ENCODE measurements at places on chromosomes 11 and 22.

DNA sequence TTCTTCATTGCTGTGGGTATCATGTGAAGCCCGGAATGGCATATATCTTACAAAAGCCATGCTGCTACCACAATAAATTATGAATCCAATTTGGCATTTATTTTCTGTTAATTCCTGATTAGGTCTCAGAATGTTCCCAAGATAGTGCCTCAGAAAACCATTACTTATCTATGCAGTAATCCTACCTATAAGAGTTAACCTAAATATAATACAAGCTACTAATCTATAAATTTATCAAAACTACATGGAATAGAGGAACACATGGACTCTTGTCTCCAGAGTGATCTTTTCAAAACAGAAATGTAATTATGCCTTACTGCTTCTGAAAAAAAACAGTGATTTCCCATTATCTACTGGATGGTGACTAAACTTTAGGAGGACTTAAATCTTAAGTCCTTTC is 687.8 kb upstream of the ANO5 start:
- DNase-seq = no peak

DNA sequence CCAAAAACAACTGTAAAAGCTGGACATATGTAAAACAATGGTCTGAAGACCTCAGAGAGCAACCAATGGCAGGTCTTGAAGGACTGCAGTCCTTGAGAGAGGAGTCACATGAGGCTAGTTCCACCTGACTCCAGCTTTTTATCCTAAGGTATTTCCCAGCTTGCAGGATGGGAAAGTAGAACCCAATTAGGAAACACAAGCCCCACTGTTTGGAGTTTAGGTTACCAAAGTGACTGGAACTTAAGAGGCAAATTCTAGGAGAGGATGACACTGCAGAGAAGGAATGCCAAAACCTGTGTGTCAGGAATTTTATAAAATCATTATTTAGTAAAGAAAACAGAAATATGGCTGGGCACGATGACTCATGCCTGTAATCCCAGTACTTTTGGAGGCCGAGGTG is 18.4 kb downstream of the OR2AT4 start:
- DNase-seq = no peak

- no peak for DNase-seq
These were observed 81.9 kb upstream of the CRTAM start for GRCh38 chr11:122756417-122756816.

DNA sequence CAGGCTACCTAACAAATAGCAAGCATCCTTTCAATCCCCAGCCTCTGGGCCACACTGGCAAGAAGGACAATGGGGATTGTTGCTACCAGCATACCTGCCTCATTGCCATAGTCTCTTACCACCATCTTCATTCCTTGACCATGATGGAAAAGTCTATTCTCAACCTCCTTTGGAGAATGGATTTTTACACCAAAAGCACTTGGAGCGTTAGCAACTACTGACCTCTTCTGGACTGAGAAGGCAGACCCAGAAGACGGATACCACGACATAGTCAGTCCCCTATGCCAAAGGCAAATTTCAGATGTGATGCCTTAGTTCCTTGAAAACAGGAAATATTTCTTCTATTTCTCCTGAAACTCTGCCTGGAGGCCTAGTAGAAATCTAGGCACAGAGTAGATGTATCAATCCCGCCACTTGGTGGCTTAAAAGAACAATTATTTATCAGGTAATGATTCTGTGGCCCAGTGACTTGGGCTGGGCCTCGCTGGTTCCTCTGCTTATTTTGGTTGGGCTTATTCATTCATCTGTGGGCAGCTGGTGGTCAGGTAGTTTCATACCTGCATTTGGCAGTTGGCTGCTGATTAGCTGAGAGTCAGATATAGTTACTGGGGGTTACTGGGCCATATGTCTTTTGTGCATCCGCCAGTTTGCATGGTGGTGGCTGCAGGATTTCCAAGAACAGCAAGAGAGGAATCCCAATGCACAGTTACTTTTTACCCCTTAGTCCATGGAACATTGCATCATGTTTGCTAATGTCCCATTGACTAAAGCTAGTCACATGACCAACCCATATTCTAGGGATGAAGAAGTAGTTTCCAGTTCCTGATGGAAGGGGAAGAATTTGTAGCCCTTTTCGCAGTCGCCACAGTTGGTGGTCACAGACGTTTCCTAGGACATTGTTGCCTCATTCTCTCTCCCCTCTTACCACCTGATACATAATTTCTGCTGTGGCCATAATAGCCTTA is 75.2 kb downstream of the DHCR7 start:
- no peak for DNase-seq

- DNase-seq = no peak
These were observed 195.6 kb downstream of the GRIK4 start for GRCh38 chr11:120707098-120707497.

DNA sequence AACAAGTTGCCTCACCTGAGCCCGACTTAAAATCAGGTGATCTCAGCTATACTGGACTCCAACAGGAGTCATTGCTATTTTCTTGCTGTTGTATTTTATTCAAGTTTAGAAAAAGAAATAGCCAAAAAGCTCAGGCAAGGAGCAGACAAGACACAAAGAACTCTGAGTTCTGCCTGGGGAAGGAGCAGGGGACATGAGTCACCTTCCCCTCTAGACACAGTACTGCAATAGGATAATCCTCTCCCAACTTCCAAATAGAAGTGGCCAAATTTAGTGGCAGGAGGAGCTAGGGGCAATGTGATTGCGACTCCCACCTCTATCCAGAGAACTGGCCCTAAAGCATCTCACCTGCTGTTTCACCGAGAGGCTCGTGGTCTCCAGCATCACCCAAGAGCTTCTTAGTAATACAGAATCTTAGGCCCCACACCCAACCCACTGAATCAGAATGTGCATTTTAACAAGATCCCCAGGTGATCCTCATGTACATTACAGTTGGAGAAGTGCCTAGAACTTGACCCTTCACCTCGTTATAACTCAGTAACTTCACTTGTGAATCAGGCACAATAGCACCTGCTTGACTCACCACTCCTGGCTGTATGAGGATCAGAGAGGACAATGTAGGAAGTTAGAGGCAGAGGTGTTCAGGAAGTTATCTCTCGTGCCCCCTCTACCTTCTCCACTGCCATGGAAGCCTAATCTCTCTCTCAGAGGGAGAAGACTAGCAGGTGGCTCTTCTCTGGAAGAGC is 56.8 kb upstream of the FBXO3 start:
- no peak for DNase-seq

DNA sequence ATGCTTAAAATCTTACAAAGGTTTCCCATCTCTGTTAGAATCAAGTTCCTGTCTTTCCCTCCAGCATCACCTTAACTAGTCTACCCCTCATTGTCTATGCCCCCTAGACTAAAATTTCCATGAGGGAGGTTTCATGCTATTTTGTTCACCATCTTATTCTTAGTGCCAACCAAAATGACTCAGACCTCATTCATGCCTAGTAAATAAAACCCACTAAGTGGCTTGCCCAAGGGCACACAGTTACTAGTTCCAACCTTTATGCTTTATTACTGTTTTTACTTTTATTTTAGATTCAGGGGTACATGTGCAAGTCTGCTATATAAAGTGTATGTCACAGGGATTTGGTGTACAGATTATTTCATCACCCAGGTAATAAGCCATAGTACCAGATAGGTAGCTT is 469.1 kb upstream of the FAT3 start:
- no peak for DNase-seq

DNA sequence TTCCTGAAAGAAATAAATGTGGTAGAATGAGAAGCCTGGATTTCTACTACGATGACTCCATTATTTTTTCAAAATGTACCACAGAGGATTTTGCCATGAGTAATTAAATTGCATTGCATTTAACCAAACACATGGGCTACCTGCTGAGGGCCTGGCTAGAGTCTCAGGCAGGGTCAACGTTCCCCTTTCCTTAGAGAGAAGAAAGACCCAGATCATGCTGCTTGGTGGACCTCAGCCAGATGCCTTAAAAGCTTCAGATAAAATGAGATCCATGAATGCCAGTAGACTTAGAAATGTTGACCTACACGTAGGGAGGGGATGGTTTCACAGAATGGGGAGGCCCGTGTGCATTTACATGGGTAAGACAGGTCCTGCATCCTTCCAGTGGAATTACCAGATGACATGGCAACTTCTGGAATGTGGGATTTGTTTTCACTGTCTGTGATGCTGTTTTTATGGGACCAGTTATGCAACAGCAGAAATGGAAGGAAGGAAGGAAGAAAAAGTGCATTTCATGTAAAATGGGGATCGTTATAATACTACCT is 1069.4 kb downstream of the NTM start:
- DNase-seq = no peak

DNA sequence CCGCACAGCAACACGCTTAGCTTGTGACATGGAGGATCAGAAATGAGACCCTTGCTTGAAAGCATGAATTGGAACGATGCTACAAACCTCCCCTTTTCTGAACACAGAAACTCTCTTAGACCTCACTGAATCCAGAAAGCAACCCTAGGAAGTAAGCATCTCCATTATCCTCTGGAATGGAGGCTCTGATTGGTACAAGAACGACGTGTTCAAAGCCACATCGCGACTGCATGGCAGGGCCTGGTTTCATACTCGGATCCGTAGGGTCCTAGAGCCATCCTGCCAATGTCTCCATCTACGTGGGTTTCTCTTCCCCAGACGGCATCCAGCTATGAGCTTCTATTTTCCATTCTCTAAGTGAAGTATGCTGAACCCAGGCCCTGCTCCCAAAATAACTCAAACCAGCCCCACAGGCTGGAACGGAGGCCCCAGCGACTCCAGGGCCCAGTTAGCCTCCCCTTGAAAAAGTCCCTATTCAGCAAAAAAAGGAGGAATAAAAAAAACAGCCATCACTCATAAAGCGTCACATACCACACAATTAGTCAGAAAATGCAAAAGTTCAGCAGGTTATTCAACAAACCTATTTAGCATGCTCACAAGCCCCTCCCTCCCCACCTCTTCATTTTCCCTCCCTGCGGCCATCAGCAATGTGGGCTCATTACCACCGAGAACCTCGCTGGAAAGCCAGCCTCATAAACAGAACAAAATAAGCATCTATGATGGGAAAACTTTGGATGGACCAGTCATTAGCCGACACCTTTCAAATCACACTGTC is 7.1 kb upstream of the MN1 start:
- no peak for DNase-seq

- DNase-seq = no peak
These were observed 87.8 kb upstream of the BMAL1 start for GRCh38 chr11:13189561-13190426.

DNA sequence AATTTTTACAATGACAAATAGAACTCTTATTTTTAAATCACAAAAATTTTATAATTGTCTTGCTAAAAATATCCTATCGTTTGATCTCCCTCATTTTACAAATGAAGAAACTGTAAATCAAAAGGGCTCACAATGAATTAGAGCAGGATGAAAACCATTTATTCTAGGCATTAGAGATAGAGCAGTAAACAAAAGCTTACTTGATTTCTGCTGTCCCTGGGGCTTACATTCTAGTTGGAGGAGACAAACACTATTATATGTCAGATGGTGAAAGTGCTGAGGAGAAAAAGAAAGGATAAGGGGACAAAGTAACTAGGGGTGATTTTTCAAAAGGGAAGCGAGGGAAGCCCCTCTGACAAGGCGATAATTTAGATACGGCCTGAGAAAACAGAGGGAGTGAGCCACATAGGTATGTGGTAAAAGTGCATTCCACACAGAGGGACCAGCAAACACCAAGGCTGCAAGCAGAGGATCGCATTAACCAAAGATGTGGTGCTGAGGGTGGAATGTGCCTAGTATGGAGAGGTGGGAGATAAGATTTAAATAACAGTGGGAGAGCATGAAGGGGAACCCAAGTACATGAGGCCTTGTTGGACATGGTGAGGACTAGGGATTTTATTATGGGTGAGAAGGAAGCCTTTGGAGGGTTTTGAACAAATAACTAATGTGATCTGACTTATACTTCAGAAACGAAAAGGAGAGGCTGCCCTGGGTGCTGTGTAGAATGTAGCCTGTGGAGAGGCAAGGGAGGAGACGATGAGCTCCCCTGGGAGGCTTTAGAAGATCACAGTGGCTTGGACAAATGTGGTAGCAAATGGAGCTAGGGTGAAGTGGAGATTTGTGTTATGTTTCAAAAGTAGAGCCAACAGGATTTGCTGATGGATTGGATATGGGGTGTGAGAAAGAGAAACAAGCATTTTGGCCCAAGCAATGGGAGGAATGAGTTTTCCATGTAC is 62.1 kb downstream of the PDHX start:
- no peak for DNase-seq

GRCh38 chr11:86983021-86983488 is 27.9 kb upstream of the FZD4 start:
- DNase-seq = no peak

- no peak for DNase-seq
These were observed 99.5 kb downstream of the SNX19 start for GRCh38 chr11:130816546-130817329.

GRCh38 chr11:113397212-113397611 is 9.6 kb downstream of the ANKK1 start:
- DNase-seq = no peak

- DNase-seq = no peak
These were observed 9.0 kb downstream of the SYT7 start for GRCh38 chr11:61571869-61572268.

DNA sequence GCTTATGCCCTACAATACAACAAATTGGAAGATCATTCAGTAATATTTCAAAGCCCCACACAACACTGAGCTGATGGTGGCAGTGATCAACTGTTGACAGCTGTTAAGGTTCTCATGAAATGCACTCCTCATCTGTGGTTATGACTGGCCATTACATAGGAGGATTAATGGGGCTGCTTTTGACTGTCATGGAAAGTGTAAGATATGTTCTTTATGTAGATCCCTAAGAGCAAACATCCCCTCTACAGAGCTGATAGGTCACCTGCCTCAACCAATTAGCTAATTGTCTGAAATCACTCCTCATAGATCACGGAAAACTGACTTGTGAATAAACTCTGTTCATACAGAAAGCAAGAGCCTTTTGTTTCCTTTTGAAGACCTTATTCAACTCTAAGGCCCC is 78.1 kb downstream of the GAB2 start:
- no peak for DNase-seq

- DNase-seq = no peak
These were observed 66.3 kb downstream of the PAK1 start for GRCh38 chr11:77407613-77408012.

- no peak for DNase-seq
These were observed 7.1 kb downstream of the FEN1 start for GRCh38 chr11:61799665-61800284.

GRCh38 chr22:47309946-47310345 is 547.5 kb downstream of the TBC1D22A start:
- no peak for DNase-seq

DNA sequence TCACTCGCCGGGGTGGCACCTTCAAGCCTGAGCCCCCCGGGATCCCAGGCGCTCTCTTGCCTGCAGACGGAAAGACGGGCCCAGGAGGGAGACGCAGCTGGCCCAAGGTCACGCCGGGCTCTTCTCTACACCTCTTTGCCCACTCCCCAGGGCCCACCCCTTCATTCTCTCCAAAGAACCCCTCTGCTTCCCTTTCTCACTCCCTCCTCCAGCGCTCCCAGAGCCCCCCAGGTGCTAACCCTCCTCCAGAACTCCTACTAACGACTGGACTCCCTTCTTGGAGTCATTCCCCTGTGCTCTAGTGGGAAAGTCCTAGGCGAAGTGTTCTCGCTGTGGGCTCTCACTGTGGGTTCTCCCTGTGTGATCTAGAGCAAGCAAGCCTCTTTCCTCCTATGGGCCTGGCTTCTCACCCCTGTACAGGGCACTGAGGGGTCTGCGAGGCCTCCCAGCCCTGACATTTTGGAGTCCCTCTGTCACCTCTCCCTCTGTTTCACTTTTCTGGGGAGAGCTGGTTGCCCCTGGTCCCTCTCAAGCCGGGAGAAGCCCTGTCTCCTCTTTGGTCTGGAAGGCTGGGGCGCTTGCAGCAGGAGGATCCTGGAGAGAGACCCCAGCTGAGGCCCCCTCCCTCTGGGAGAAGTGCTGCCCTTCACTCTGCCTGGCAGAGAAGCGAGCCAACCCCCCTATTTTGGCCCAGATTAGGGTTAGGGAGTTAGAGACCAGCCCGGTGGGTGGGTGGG is 858 bp downstream of the OAF start:
- DNase-seq = no peak
